ENCODE measurements at places on chromosomes 4 and X. TPM values are rescaled to one million over a fixed set of nuclear protein-coding genes. Genes with fewer than 3 reads are reported as not detected.
A peak's percentile ranks its signal among the peaks of the same experiment; 100 is the strongest.

GRCh38 chr4:76896614-76897535, 1.1 kb downstream of the SOWAHB start:
- peak overlapping the region; percentile 25 for H3K4me3 ChIP-seq
- no peak overlapping the region for H3K27ac ChIP-seq
- peak; percentile 6 for DNase-seq
- H3K4me1 ChIP-seq, result no peaks in the 10 kb centered on the region

- no peaks in the 10 kb centered on the region for H3K36me3 ChIP-seq
- no peak overlapping the region for H3K27ac ChIP-seq
- DNase-seq, result no peak
- H3K4me1 ChIP-seq, result no peaks in the 10 kb centered on the region
- H3K27me3 ChIP-seq, result no peaks in the 10 kb centered on the region
These were observed 87.0 kb downstream of the ANXA3 start for GRCh38 chr4:78638337-78639172.

GRCh38 chr4:19971829-19972228, 279.9 kb upstream of the SLIT2 start:
- no peaks in the 10 kb centered on the region for H3K27me3 ChIP-seq
- no peaks in the 10 kb centered on the region for H3K4me1 ChIP-seq
- no peak overlapping the region for H3K4me3 ChIP-seq
- H3K27ac ChIP-seq, result no peak overlapping the region

GRCh38 chr4:98359646-98360045, 98.5 kb downstream of the RAP1GDS1 start:
- no peaks in the 10 kb centered on the region for H3K27me3 ChIP-seq
- H3K27ac ChIP-seq, result no peak overlapping the region
- no peak overlapping the region for H3K4me3 ChIP-seq
- DNase-seq, result no peak
- no peaks in the 10 kb centered on the region for H3K36me3 ChIP-seq
- no peaks in the 10 kb centered on the region for H3K4me1 ChIP-seq

DNA sequence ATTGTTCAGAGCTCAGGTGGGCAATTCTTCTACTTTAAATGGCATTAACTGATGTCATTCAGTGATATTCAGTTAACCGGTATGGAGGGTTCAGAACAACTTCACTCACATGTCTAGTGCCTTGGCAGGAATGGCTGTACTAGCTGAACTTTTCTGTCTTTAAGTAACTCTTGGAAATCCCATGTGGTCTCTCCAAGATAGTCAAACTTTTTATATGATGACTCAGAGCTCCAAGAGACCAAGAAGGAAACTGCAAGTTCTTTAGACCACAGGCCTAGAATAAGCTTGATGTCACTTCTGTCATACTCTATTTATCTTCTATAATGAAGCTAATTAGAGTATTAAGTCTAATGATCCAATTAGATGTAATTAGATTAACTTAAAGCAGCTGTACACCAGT, 24.9 kb downstream of the LHFPL1 start:
- H3K4me1 ChIP-seq, result peaks cover 2% of the 10 kb centered on the region
- H3K27me3 ChIP-seq, result no peaks in the 10 kb centered on the region

DNA sequence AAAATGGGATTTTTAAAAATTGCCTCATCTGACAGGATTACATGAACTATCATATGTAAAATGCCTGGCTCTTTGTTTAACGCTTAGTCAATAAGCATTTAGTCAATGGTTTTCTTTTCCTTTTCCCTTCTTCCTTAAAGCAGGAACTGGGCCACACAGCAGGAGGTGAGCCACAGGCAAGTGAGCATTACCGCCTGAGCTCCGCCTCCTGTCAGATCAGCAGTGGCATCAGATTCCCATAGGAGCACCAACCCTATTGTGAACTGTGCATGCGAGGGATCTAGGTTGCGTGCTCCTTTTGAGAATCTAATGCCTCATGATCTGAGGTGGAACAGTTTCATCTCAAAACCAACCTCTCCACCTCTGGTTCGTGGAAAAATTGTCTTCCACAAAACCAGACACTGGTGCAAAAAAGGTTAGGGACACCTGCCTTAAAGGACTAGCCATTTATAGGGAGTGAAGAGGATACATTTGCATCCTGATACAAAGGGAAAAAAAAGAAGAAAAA, 306.1 kb downstream of the FBXW7 start:
- no peaks in the 10 kb centered on the region for H3K27me3 ChIP-seq
- no peaks in the 10 kb centered on the region for H3K4me1 ChIP-seq
- DNase-seq, result no peak
- no peak overlapping the region for H3K4me3 ChIP-seq

- H3K27me3 ChIP-seq, result no peaks in the 10 kb centered on the region
- no peak overlapping the region for H3K27ac ChIP-seq
- H3K4me1 ChIP-seq, result no peaks in the 10 kb centered on the region
- no peak overlapping the region for H3K4me3 ChIP-seq
- DNase-seq, result peak; percentile 29
These were observed 191.1 kb upstream of the FAT4 start for GRCh38 chr4:125123570-125124109.

CFP gene
- total RNA-seq, result 0.17 TPM

IGSF1 gene
- total RNA-seq, result not detected

LONRF3 gene
- total RNA-seq, result 0.33 TPM

TLR10 gene
- not detected for total RNA-seq

OTC gene
- total RNA-seq, result not detected

TMSB15C gene
- 2.6 TPM for total RNA-seq

SRPK3 gene
- 0.51 TPM for total RNA-seq
